ENCODE measurements at places on chromosomes 3 and 15. TPM values are rescaled to one million over a fixed set of nuclear protein-coding genes. Genes with fewer than 3 reads are reported as not detected.

Gene LRRC2
- total RNA-seq = under 0.01 TPM

DNA sequence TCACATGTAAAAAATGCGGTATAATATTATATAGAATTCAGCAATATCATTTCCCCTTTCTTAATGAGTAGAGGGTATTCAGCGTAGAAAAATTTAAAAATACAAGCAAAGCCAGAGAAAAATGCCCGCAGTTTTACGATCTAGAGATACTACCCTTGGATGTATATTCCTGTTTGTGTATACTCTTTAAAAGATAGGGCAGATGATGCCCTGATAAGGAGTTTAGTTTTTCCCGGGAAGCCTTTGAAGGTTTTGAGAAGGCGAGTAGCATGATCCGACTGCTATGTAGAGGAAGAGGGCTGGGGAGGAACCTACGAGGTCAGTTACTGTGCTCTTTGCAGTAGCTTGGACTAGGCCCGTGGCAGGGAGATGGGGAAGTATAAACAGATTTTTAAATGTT, 1.2 kb downstream of the YEATS2 start:
- peak; percentile 31 for DNase-seq

- no peak for DNase-seq
These were observed 9.0 kb downstream of the LRRC15 start for GRCh38 chr3:194360568-194360967.

DNA sequence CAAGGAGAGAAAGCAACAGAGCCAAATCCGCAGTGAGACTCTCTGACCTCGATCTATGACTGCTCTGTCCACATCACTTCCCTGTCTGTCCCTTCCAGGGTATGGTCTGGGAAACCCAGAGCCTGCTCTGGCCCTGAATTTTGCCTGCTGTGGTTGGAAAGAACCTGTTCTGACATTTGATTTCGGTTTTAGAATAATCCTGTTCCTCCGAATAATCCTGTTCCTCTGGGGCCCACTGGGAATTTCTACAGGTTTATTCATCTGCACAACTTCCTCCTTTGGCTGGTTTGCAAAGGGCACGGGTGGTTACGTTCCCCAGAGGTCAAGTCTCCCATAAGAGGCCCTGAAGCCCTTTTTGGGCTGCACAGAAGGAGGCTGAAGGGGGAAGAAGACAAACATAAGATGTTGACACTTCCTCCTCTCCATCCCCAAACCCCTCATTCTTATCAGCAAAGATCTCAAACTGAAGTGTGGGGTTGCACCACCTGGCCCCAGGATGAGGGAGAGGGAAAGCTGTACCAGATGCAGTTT, 10.6 kb downstream of the LAMP3 start:
- DNase-seq = no peak

GRCh38 chr3:117736846-117737245, 1027.3 kb downstream of the TUSC7 start:
- no peak for DNase-seq

Gene SLC12A1
- not detected for total RNA-seq

DNA sequence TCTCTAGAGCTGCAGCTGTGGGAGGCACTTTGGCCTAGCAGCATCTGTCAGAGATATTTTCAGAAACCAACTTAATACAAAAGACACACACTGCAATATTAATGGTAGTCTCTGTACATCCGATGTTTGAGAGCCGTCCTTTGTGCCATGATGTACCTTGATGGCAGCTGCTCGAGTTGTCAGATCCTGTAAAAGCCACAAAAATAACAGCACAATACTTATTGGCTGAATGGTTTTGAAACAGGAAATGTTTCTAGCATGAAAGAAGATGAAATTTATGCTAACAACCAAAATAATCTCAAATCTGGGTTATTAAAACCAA, 445.5 kb upstream of the TBL1XR1 start:
- DNase-seq = no peak

Gene HOMER2
- total RNA-seq = 14.8 TPM

- no peak for DNase-seq
These were observed 2.2 kb downstream of the ABCC5 start for GRCh38 chr3:184015381-184016019.

Gene SAMD7
- total RNA-seq = not detected

Gene GOLGA8S
- total RNA-seq = 0.27 TPM

GRCh38 chr15:81751816-81752545, 293.8 kb downstream of the MEX3B start:
- no peak for DNase-seq

DNA sequence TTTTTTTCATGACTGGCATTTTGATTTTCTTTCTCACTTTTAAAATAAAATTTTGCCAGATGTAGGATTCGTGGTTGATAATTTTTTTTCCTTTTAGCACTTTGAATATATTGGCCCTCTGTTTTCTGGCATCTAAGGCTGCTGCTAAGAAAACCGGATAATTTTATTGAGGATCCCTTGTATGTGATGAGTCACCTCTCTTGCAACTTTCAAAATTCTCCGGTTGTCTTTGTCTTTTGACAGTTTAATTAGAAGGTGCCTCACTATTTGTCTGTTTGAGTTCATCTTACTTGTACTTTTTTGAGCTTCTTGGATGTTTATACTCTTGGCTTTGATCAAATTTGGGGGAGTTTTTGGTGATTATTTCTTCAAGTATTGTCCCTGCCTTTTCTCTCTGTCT, 349.7 kb downstream of the LPP start:
- DNase-seq = no peak

All from hematopoietic multipotent progenitor cell (in vitro differentiated cells).